ENCODE measurements at places on chromosomes 4 and X.

- DNase-seq = no peak
Measured at GRCh38 chrX:48472851-48473703, 2.9 kb upstream of the FTSJ1 start.

- no peak for DNase-seq
Measured at GRCh38 chr4:46390355-46391058, 579 bp upstream of the GABRA2 start.

- DNase-seq = no peak
Measured at GRCh38 chrX:8657883-8658282, 74.1 kb downstream of the ANOS1 start.

- DNase-seq = no peak
Measured at GRCh38 chrX:9318213-9318612, 146.6 kb upstream of the TBL1X start.

GRCh38 chrX:40146262-40147125 lies 48.7 kb upstream of the BCOR start:
- no peak for DNase-seq

DNA sequence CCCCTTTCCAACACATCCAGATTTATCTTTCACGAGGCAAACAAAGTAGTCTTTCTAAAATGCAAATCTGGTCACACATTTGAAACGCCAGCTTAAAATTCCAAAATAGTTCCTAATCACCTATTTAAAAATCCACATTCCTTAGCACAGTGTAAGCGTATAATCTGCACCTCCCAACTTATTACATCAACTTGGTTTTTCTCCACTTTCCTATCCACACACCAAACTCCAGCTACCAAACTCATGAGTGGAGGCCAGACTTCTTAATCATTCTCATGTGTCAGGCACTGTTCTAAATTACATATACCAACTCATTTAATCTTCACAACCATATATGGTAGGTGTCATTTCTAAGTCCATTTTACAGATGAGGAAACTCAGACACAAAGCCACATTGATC lies 33.8 kb downstream of the ENOX2 start:
- DNase-seq = no peak

DNA sequence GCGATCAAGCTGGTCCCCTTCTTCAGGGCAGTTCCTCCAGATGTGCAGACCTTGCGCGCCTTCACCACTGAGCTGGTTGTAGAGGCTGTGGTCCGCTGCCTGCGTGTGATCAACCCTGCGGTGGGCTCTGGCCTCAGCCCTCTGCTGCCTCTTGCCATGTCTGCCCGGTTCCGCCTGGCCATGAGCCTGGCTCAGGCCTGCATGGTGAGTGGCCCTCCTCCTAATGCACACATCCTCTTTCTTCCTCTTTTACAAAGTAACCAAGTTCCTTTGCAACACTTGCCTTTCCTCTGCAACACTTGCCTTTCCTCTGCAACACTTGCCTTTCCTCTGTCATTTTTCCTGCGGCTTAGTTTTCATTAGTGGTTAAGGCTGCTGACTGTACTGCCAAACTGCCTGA lies 1.8 kb downstream of the CCDC22 start:
- DNase-seq = no peak

GRCh38 chrX:96002431-96002830 lies 682.2 kb upstream of the DIAPH2 start:
- peak; percentile 28 for DNase-seq

GRCh38 chr4:61376301-61376700 lies 176.2 kb downstream of the ADGRL3 start:
- no peak for DNase-seq

DNA sequence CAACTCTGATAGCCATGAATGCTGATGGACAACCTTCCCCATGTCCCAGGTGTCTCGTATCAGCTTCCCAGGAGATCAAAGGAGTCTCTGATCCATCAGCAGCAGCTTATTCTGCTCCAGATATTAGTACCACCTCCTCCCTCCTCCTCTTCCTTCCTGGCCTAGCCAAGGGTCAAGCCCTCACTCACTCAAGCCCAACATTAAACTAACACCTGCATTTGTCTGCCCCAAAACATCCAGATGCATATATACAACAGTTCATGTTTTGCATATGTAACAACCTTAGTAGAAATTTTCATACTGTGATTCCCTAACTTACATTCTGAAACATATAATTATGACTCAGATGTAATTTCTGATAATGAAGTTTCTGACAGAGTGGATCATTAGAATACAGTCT lies 29.9 kb downstream of the BCLAF3 start:
- DNase-seq = no peak

DNA sequence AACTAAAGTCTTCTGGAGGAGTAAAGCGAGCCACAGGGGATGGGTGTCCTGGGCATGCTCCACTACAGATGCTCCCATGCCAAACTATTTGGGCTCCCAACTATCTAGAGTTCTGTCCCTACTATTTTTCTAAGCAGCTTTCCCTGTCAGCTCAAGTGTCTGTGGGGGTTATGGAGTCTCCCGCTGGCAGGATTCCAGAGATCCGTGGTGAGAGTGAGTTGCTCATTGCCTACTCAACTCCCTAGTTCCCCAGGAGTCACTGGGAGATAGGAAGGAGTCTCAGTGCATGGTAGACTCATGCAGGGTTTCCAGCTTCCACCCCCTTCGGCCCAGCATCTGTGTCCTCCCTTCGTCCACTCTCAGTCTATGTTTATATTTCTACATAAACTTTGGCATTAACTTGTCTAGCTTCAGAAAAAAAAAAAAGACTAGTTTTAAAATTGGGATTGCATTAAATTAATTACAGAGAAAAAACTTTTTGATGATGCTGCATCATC lies 55.1 kb upstream of the INPP4B start:
- peak; percentile 33 for DNase-seq

GRCh38 chrX:78754917-78755316 lies 7.4 kb downstream of the LPAR4 start:
- DNase-seq = no peak

DNA sequence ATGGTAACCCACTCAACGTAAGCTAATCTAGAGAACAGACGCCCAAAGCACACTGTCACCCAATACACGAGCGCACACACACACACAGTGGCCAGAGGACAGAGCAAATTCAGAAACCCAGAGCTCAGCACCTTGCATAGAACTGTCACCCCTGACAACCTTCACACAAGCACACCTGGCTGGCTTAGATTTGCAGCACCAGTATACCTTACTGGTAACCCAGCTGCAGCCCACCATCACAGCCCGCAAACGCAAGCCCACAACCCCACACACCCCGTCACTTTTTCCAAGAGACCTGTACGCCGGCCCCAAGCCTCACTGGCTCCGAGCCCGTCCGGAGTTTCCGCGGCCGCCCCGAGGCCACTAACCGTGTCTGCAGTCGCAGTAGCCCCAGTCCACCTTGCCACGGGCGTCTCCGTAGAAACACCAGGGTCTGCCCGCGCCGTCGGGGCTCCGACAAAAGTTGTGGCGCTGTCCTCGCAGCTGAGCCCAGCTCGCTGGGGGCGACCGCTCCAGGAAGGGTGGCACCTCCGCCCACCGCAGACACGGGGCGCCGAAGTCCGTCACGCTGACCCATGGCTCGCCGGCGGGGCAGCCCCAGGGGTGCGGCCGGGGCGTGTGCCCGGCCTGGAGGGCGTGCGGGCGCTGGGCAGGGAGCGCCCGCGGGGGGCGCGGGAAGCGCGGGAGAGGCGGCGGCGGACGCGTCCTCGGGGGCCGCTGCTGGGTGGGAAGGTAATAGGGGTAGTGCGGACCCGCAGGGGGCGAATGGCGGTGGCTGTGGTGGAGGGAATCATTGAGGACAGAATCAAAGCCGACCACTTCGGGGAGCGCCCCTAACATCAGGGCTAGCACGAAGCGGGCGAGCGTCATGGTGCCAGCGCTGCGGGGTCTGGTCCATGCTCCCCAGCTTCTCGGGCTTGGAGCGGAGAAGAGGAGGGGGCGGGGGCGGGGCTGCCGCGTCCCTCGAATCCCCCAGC lies 664 bp downstream of the PRSS12 start:
- peak; percentile 24 for DNase-seq

GRCh38 chr4:80424225-80424581 lies 88.7 kb downstream of the CFAP299 start:
- DNase-seq = no peak

DNA sequence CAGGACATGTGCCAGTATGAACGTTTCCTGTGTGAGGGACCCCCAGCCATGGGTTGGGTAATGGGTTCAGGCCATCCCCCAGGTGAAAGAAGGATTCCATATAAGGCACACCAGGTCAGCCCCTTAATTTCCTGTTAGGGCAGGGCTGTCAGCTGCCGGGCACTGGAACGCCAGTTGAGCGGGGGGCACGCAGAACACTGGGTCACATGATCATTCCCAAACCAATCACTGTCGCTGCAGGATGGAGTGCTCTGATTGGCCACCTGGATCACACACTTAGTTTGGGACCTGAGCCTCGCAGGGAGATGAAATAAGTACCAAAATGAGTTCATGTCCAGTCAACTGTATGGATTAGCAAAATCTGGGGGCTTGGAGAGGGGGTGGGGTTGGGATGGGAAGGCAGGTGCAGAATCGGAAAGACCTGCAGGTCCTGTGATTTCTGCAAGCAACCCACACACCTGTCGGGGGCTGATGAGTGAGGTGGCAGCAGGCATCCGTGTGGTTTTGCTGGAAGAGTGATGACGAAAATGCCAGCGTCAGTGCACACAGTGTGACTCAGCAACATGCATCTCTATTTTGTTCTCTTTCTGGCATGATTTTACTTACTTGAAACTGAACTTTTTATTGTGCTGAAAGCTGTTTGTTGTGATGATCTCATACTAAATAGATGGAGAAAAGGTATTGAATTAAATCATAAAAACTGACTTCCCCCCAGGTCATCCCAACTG lies 32.2 kb downstream of the RNF212 start:
- DNase-seq = peak; percentile 76

DNA sequence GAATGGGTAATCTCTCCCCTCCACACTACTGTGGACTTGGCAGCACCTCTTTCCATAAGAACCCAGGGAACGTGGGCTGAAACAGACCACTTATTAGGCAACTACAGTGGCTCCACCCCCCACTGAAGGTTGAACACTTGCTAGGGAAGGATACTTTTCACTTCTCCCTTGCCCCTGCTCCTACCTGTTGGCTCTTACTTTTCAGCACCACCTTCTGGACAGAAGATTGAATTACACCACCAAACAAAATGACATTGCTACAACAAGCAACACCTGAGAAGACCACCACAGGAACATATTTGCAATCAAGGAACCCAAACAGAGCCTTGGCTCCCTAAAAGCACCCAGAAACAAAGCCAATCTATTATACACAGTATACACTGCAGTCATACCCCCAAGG lies 132.1 kb upstream of the CXCL13 start:
- peak; percentile 35 for DNase-seq

GRCh38 chr4:6910960-6911874 lies 1.6 kb downstream of the TBC1D14 start:
- DNase-seq = no peak

- DNase-seq = no peak
Measured at GRCh38 chrX:77444545-77444944, 2.6 kb upstream of the FGF16 start.

DNA sequence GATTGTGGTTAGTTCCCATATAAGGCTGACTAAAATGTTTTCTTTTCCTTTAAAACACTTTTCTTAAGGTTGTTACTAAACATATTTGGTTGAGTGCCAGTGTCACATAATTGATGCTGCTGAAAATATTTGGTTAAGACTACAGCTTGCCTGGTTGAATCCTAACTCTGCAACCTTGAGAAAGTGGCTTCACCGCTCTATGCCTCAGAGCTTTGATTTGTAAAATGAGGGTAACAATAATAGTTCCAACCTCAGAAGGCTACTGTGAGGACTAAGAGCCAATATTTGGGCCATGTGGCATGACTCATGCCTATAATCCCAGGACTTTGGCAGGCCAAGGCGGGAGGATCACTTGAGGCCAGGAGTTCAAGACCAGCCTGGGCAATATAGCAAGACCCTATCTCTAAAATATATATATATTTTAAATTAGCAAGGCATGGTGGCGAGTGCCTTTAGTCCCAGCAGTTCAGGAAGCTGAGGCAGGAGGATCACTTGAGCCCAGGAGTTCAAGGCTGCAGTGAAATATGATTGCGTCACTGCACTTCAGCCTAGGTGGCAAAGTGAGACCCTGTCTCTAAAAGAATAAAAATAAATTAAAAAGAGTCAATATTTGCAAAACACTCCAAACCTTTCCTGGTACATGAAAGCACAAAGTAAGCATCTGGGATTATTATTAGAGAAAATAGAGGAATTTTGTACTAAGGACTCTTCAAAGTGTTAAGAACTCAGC lies 7.1 kb upstream of the NEIL3 start:
- DNase-seq = peak; percentile 36

DNA sequence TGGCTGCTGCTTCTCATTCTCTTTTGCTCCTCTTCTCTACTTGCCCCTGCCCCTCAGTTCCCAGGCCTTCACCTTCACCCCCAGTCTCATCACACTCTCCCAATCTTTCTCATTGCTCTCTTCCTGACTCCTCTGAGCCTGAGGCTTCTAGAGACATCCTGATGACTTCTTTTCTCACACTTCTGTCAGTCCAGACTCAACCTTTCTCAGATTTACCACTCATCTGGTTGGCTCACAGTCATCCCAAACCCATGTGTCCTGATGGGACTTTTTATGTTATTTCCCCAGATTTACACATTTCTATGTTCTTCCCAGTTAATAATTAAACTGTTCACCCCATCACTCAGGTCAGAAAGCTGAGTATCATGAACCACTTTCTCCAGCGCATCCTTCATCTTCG lies 68.0 kb downstream of the TMA16 start:
- DNase-seq = no peak

- DNase-seq = no peak
Measured at GRCh38 chr4:141241986-141242385, 21.3 kb downstream of the ZNF330 start.

DNA sequence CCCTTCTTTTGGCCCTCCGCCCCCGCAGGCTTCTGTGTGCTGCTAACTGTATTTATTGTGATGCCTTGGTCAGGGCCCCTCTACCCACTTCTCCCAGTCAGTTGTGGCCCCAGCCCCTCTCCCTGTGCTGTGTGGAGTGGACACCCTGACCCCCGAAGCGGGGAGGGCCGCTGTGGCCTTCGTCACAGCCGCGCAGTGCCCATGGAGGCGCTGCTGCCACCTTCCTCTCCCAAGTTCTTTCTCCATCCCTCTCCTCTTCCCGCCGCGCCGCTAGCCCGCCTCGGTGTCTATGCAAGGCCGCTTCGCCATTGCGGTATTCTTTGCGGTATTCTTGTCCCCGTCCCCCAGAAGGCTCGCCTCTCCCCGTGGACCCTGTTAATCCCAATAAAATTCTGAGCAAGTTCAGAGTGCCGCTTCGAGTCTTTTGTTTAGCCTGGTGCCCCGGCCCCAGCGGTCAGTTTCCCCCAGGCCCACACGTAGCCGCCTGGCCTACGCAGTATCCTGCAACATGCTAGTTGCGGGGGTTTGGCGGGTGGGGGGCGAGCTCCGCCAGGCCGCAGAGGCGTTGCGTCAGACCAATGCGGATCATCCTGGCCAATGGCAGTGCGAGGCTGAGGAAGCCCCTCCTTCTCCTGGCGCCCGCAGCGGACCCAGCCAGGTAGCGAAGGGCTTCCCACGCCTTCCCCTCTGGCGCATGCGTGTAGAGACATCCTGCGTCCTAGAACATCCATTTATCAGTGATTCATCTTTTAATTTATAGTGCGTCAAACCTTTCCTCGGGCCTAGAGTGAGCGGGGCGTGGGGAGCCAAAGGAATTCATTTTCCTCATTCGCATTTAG lies 5.6 kb upstream of the KANTR start:
- DNase-seq = peak; percentile 85
